ENCODE measurements at places on chromosomes 4 and X.

DNA sequence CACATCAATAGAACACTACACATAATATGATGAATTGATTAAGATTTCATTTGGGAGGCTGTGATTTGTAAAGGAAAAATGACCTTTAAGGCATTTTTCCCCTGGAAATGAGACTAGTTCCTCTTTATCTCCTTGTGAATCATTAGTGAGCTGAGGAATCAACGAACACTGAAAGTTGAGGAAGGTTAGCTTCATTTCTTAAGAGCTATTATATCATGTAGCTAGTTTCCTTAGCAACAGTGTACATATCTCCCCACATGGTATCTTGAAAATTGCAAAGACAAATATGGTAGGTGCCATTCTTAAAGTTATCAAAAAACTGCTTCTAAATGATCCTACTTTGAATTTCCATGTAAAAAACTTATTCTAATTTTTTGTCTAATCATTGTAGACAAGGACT lies 127.5 kb upstream of the NRK start:
- no peak for DNase-seq

GRCh38 chrX:37349221-37350033 lies at the start of gene PRRG1:
Gene PRRG1 (plus strand): TSS chrX:37349364. CDS start chrX:37406250, 56,886 bp downstream.
- DNase-seq = no peak

DNA sequence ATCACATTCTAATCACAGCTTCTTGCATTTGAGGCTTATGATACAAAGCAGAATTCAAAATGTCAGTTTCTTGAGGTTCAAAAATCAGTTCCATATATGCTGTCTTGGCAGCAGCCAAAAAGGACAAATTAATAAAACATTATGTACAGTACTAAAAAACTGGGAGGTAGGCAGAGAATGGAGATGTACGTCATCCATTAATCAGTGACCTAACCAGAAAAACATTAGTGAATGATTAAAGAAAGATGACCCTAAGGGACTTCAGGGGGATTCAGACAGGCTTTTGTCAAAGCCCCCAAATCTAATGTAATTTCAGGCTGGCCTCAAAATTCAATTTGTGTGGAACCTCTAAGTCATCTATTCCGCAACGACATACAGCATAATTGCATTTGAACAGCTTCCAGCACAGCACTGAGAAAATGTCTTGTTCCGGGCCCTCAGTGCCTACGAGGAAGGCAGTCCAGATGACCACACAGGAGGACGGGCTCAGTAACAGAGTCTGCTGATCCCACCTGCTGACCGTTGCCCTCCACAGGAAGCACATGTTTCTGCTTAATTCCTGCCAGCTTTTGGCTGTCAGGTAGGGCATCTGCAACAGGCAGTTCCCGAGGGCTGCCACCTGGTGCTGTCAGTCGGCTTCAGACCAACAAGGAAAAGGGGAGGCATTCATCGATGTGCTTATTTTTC lies 83.8 kb upstream of the HHIP start:
- no peak for DNase-seq

- DNase-seq = no peak
These were observed 197.8 kb downstream of the MID1IP1 start for GRCh38 chrX:38999099-38999498.

DNA sequence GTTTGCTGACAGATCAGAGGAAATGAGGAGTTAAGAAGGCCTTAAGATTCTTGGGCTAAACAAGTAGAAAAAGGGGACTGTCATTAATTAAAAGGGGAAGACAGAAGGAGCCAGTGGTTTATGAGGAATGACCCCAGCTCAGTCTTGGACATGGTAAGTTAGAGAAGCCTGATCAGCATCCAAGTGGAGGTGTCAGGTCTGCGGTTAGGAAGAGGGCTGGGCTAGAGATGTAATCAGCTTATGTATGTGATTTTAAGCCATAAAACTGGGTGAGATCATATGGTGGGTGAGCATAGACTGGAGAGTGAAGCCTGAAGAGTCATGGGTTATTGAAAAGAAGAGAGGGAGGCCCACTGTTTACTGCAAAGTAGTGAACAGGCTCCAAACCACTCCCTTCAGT lies 246.1 kb downstream of the NR3C2 start:
- no peak for DNase-seq

- no peak for DNase-seq
These were observed 23.6 kb downstream of the PLAC1 start for GRCh38 chrX:134634691-134635090.

GRCh38 chr4:38223306-38223705 lies 263.1 kb downstream of the PTTG2 start:
- no peak for DNase-seq

DNA sequence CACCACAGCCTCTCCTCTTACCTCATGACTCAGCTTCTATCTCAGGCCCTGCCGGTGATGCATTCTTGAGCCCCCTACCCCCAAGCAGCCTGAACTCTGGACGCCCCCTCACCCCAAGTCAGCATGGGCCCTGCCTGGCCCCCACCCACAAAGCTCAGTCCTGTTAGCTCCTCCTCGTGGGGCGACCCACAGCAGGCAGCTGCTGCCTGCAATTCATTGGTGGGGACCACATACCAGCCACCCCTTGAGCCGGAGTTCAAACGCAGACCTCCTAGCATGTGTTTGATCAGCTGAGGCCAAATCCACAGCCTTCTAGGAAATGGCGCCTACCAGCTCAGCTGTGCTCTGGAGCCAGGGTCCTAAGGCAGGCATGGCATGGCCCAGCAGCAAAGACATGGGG lies 111.8 kb downstream of the EFNB1 start:
- no peak for DNase-seq

DNA sequence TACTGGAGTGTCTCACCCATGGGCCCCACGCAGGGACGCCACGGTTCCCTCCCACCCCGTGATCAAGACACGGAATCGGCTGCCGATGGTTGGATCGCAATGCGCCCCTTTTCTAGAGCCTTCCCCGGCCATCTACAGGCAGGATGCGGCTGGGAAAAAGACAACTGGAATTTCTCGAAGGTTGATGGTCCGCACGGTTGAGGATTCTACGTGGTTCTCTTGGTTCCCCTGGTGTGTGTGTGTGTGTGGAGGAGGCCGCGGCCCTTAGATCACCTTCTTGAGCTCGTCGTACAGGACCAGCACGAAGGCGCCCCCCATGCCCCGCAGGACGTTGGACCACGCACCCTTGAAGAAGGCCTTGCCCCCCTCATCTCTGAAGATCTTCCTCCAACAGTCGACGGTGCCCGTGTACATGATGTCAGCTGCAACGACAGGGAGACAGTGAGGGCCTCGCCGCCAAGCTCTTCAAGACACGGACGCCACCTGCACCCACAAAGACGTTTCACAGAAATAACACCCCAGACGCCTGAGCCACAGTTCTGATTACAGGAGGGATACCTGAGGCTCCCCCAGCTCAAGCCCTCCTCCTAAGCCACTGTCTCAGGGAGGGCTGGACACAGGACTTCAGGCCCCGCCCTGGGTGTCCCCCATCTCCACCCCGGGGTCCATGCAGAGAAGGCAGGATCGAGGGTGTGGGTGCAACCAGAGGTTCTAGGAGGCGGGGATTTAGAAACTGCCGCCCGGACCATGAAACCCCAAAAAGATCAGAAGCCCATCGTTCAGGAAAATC lies 5.4 kb downstream of the SLC25A6 start:
- no peak for DNase-seq

GRCh38 chr4:78155616-78156105 lies 98.5 kb downstream of the FRAS1 start:
- no peak for DNase-seq

- no peak for DNase-seq
These were observed 101.4 kb downstream of the ARHGAP10 start for GRCh38 chr4:147833254-147833653.

GRCh38 chr4:185122681-185123345 lies 20.3 kb upstream of the SLC25A4 start:
- DNase-seq = no peak

DNA sequence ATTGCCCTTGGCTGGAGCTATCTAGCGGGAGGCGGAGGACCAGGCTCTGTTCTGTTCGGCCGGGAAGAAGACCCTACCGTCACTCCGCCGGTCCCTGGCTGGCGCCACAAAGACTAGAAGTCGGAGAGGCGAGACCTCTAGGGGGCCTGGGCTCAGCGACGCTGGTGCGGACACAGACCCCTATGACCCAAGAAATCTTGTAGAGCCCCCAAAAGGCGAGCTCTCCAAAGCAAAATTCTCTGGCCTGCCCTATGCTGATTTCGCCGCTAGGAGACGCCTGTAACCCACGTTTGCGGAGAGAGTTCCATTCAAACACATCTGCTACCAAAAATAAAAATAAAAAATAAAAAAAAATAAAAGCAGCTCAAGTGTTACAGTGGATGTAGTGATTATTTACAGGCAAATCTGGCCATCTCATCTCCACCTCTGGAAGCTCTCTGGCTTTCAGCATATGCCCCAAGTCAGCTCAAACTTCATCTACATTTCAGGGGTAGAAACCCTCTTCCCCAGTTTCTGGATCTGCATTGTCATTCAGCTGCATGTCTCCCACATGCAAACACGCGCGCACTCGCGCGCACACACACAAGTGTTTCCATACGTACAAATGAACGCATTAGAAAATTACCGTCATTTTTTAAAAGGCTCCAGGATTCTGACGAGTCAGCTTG lies 2.4 kb upstream of the PCDH10 start:
- DNase-seq = no peak

DNA sequence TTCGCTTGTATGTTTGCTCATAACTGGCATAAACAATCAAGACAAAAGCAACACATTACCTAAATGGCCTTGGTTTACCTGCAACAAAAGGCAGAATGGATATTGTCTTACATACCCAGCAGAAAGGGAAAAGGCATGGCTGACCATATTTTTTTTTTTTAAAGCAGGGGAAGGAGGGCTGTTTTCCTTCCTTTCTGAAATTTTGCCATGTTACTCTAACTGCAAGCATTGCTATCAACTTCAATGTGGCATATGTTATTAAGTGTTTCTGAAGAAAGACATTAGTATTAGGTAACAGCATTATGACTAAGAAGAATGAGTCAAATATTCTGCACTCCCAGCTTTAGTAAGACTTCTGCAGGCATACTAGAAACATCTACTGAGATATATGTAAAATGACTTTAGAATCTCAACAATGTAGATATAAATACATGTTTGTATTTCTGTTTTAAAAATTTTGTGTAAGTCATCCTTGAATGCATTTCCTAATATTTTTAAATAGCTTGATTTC lies 512.6 kb upstream of the FAM241A start:
- no peak for DNase-seq

DNA sequence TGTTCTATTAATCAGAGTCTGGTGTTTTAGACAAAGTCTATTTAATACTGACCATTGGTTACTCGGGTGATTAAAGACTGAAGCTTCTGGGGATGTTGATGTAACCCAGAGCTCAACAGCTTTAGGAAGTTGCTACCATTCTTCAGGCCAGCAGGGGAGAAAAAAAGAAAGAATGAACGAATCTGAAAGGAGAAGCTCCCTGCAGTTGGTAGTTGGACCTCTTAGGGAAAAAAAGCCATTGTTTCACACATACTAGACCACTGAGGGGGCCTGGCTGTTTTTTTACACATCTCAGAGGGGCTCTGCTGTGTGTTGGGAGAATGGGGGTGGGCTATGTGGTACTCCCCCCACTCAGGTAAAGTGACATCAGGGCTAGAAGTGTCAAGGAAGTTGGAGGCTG lies 378.9 kb downstream of the KCNIP4 start:
- no peak for DNase-seq

- DNase-seq = no peak
These were observed 18.1 kb upstream of the ADAD1 start for GRCh38 chr4:122360754-122361153.

DNA sequence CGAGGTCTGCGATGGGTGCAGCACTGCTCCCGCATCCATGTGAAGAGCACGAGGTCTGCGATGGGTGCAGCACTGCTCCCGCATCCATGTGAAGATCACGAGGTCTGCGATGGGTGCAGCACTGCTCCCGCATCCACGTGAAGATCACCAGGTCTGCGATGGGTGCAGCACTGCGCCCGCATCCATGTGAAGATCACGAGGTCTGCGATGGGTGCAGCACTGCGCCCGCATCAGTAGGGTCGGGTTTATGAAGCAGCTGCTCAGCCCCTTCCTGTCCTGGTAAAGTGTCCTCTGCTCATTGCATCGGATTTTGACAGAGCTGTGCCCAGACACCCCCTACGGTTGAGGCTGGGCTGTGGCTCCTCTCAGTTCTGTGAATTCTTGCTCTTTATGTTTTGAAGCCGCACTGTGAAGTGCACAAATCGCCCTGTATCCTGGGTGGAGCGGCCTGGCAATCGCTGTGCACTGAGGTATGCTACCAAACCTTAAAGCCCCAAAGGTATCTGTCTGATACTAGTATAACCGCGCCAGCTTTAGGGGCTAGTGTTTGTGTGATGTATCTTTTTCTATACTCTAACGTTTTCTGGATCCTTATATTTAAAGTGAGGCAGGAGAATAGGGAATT lies 98.7 kb downstream of the CPZ start:
- no peak for DNase-seq

DNA sequence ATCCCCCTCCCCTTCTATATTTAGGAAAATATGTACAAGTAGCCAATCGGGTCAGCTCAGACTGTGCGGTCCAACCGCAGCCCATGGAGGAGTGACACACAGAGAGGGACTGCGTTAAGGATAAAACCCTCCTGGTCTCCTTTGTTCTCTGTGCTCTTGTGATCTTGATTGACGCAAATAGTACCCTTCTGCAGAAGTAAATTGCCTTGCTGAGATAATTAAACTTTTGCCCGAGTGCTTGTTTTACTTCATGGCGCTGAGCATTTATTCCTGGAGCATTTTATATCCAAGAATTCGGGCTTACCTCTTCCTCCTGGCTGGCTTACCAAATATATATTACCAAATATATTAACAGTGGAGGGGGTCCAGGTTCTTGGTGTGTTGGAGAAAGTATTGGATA lies 184.2 kb downstream of the STAG2 start:
- DNase-seq = no peak

GRCh38 chrX:31845003-31845402 lies 773.2 kb upstream of the FTHL17 start:
- no peak for DNase-seq

- no peak for DNase-seq
These were observed 1662.8 kb upstream of the ADGRL3 start for GRCh38 chr4:59537246-59537886.

- DNase-seq = no peak
These were observed 87.4 kb downstream of the ZNF732 start for GRCh38 chr4:217891-218290.

- DNase-seq = no peak
These were observed 11.6 kb downstream of the PDZD4 start for GRCh38 chrX:153818571-153819383.

- no peak for DNase-seq
These were observed 15.5 kb downstream of the SUV39H1 start for GRCh38 chrX:48711929-48712505.

DNA sequence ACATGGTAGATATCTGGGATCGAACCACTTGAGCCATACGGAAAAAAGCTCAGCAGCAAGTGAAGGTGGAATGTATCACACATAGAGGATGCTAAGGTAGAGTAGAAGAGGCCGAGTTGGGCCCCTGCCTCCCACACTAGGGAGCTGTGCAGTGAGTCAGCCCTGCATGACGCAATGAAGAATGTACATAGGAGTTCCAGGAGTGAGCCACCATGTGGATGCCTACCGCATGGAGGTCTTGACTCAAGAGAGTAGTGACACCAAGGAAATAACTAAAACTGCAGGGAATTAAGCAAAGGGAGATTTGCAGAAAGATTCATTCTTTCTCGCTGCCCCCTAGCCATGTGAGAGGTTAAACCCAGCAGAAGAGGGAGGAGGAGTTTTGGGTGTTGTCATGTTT lies 389.6 kb upstream of the IGFBP7 start:
- DNase-seq = no peak
